ENCODE measurements at places on chromosomes 16 and 17.
A peak's percentile ranks its signal among the peaks of the same experiment; 100 is the strongest.

DNA sequence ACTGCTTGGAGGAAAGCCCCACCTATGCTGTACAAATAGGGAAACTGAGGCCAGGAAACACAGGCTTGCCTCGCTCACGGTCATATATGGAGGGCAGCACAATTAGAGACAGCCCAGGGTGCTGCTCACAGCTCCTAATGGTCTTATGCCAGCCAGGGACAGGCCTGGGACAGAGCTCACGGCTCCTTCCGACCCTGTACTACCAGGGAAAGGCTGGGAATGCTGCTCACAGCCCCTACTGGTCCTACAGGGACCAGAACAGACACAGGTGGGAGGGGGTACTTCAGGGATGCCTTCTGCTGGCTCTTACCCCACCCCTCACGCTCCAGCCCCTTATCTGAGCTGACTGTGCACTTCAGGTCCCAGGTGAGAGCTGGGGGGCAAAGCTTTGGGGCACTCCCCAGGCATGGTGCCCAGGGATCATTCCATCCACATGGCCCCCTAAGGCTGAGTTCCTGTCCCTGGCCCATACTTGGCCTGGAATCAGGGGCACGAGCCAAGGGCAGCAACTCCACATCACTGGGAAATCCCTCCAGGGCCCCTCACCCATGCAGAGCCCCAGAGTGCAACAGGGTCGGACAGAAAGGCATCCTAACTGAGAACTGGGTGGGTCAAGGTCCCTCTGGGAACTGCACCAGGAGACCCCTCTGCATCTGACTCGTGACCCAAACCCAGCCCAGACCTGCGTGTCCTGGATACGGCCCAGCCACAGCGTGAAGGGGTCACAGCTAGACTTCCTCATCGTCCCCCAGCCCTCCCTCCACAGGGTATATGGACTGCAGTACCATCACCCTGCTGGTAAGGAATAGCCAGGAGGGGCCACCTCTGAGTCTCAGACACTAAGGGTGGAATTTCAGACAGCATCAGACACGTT, 5.9 kb downstream of the RHBDF1 start:
- DNase-seq: no peak

GRCh38 chr17:60231234-60231633, 81.5 kb downstream of the CA4 start:
- no peak for DNase-seq

DNA sequence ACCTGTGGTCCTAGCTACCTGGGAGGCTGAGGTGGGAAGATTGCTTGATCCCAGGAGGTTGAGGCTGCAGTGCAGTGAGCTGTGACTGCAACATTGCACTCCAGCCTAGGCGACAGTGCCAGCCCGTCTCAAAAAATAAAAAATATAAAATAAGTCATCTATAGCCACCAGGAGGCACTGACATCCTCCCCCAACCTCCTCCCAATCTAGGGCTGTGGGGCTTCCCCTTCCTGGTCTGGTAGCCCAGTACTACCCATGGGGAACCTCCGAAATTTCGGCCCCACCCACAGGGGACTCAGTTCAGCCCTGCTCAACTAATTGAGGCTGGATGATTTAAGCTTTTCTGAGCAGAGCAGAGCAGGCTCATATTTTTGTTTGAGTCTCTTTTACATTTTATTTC, 3.2 kb downstream of the ZSCAN10 start:
- peak; percentile 70 for DNase-seq

DNA sequence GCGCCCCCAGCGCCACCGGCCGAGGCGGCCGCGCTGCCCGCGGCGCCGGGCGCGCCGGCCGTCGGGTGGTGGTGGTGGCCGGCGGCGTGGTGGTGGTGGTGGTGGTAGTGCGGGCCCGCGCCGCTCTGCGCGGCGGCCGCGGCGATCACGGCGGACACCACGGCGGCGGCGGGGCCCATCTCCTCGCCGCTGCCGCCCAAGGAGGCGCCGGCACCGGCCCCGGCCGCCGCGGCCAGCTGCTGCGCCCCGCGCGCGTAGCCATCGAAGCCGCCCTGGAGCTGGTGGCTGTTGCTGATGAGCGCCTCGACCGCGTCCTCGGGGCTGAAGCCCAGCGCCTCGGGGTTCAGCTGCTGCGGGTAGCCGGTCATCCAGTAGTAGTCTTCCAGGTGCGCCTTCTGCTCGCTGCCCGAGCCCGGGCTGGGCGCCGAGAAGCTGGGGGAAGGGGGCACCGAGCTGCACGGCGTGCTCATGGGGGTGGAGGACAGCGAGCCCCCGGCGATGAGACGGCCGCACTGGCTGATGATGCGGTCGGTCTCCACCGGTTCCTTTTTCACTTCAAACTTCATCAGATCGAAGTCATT, 1.2 kb downstream of the MAF start:
- DNase-seq: peak; percentile 41

DNA sequence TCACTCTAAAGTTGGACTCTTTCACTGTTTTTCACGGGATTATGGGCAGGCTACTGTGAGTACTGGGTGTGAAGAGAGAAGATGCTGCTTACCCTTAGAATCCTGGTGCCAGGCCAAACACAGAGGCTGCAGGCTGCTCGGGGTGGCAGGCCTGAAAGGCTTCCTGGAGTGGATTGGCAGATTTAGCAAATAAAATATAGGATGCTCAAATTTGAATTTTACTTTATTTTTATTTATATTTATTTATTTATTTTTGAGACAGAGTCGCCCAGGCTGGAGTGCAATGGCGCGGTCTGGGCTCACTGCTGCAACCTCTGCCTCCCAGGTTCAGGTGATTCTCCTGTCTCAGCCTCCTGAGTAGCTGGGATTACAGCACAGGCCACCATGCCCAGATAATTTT, 14.9 kb upstream of the STAC2 start:
- no peak for DNase-seq

DNA sequence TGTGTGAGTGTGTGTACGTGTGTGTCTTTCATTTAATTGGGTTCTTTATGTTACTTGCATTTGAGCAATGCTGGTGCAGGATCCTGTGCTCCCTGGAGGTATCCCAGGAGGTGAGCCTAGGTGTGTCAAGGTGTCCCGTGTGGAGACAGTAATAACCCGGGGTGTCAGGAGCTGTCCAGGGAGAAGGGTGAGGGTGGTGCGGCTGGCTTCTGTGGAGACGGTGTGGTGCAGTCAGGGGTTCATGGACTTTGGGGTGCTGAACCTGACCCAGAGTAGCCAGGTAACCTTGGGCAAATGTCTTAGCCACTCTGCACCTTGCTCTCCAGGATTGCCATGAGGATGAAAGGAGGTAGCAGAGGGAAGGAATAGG, 7.4 kb upstream of the ELAC2 start:
- no peak for DNase-seq

DNA sequence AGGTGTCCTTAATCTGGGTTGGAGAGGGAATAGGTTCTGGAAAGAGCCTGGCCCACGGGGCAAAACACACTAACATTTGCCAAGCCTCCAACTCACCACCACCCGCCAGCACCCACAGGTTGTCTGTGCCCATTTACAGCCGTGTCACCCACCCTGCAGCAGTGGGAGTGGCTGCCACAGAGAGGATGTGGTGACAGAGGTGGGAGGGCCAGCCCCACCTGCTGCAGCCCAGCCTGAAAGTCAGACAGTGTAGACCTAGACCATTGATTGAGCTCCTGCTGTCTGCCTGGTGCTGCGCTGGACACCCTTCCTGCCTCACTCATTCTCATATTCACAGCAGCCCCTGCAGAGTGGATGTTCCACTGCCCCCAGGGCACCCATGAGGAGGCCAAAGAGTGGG, 44.7 kb downstream of the IL21R start:
- peak; percentile 86 for DNase-seq

GRCh38 chr16:17386229-17386628, 84.5 kb downstream of the XYLT1 start:
- DNase-seq: no peak

DNA sequence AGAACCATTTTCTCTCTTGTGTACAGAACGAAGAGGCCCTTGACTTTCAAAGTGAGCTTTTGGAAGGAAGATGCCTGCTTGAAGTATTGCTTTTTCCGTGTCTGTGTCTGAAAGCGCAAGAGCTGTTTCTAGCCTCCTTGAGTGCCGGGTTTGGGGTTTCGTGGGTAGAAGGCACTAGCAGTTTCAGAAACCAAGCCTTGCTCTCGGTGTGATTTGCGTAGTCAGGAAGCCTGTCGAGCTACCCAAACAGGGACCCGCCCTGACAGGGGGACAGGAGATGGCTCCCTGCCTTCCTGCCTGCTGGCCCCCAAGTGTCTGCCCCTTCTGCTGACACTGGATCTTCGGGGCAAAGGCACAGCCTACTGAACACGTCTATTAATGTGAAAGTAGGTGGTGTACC, 322.0 kb downstream of the MAF start:
- DNase-seq: peak; percentile 71

DNA sequence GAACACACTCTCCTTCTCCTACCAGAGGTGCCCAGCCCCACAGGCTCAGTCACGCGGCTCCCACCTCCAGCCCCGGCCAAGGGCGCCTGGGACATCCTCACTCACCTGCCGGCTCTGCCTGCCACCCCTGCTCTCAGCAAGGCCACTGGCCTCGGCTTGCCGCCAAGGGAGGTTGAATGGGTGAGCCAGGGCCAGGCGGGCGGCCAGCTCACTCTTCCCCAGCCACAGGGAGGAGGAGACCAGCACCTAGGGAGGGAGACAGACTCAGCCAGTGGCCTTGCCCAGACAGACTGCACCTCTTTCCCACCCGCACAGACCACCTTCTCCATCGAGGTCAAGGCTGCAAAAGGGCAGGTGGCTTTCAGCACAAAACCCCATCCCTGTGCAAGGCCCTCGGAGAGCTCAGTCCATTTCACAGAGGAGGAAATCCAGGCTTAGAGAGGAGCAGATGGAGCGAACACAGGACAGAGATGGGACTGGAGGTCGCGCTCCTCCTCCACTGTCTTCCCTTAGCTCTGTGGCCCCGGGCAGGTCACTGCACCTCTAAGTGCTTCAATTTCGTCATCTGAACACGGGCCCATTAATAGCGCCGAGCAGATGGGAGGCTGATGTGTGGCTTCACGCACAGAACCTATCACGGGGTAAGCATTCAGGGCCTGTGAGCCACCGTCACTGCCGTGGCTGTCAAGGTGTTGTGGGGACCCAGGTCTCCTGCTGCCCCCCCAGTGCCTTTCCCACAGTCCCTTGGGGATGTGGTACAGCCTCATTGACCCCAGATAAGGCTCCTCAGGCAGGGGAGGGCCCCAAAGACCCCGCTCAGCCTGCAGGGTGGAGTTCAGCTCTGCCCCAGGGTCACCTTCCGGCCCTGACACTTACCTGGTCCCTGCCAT, 56.1 kb downstream of the RMI2 start:
- DNase-seq: no peak

DNA sequence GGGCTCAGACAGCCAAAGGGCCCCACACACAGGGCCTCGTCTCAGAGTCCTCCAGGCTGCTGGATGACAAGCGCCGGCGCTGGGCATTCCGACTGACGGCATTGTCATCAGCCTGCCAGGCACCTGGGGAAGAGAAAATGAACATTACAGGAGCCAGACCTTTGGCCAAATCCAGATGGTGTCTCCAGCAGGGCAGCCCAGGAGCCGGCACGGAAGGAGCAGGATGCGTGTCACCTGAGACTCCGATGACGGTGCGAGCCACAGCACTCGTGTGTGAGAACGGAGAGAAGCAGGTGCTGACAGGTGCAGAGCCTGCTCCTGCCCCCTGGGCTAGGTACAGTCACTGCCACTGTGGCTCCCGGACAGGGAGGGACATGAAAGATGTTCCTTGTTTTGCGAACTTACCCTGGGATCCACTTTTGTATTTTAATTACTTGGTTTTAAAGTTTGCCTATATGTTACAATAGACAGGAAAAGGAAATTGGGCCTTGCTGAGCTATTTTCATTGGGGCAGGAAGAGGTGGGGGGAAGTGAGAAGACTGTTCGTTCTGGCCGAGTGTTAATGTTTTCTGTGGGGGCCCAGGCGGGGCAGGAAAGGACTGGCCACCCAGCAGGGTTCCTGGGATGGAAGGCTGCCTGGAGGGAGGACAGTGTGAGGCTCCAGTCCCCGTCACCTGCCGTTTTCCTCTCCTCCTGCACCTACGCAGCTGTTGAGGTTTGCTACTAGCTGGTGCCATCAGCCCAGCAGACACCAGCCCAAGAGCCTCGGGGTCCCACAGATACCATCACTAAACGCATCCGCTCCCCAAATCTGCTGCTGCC, 4.4 kb upstream of the FOXJ1 start:
- DNase-seq: peak; percentile 78

GRCh38 chr16:88936008-88936555, 40.9 kb downstream of the CBFA2T3 start:
- peak; percentile 38 for DNase-seq

DNA sequence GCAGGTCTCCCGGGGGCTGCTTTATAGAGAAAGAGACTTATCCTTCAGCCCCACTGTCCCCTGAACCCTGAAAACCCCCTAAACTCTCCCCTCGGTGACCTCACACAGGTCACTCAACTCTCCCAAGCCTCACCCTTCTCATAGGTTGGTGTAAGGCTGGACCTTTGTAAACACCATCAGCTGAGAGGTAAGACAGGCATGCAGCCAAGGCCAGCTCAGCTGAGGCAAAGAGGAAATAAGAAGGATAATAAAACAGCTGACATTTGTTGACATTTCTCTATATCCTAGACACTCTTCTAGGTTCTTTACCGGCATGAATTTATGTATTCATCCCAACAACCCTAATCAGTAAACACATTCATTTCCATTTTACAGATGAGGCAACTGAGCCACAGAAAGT, 134.3 kb downstream of the CCT6B start:
- no peak for DNase-seq

DNA sequence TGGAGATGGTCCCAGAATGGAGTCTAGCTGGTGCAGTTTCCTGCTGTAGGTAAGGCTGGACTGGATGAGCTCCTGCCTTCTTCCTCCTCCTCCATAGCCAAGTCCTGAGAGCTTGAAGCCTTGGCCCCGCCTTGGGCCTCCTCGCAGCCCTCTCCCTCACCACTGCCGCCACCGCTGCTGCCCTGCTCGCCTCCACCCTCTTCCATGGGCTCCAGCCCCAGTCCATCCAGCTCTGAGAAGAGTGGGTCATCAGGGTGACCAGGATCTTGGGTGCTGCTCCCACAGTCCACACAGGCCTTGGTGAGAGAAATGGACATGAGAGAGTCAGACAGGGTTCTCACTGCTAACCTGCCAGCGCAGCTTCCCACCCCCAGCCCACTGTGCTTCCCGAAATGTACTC, 11.2 kb downstream of the PER1 start:
- DNase-seq: no peak

- DNase-seq: no peak
These were observed 952.6 kb upstream of the SOX9 start for GRCh38 chr17:71168053-71168741.

- DNase-seq: no peak
These were observed 41.7 kb downstream of the CREBBP start for GRCh38 chr16:3838600-3839401.

- no peak for DNase-seq
These were observed 19.8 kb upstream of the TANGO6 start for GRCh38 chr16:68823401-68824135.

DNA sequence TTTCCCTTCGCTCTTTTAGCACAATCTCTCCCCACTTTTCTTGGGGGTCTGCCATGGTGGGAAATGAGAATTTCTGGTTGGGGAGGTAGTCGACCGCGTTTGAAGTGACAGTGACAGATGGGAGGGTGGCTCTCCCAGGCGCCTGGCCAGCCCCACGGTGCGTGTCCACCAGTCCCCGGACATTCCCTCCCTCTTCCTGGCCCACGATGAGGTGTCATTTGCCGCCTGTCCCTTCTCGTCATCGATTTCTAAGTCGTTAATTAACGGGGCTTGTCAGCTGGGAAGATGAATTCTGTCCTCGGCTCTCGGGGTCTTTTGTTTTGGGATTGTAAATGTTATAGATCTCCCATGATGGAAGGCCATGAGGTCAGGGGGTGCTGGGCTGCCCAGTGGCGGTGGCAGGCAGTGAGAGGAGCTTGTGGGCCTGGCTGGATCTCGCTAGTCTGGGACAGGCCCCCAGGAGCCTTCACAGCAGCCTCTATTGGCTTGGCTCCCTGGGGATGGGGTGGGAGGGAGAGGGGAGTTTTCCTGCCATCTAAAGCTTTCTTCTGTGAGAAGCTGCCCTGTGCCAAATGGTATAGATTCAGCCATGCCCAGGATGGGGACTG, 164.2 kb downstream of the MRM1 start:
- DNase-seq: no peak

Data from CD4-positive, alpha-beta T cell treated with Interleukin-17A for 4 hours (primary cell).